ENCODE measurements at places on chromosomes 3 and 15. TPM values are rescaled to one million over a fixed set of nuclear protein-coding genes. Genes with fewer than 3 reads are reported as not detected.

The NUP210 gene
- 53.4 TPM for total RNA-seq

DNA sequence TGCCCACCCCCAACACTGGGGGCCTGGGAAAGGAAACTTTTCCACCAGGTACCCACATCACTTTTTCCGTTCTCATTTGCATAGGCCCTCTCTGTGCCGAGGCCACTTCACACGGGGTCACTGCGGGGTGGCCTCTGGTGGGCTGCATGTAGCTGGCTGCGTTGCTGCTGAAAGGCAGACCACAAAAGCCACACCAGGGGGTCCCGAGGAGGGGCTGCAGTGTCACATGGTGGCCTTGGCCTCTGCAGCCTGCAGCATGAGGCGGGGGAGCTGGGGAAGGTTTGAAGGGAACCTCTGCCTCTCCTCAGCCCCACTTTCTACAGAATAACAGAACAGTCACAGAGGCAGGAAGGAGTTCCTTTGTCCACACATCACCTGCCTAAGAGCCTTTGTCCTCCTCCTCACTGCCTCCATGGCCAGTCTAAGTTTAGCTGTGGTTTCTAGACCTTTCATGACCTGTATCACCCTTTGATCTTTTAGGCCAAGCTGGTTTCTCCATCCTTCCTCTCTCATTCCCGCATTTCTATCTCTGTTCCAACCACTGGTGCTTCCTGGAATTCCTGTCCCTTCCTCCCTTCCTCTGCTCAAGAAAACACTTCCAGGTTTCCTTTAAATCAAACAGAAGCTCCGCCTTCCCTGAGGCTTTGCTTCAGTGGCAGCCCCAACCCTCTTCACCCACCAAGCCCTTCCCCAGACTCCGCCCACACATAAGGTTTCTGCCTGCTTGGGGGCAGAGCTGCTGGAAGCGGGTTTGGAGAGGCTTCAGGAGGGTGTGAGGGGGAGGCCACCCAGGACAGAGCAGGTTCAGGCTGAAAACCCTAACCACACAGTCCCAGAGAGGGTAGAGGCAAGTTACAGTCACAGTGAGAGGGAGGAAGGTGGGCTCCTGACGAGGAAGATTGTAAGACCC lies 150.7 kb upstream of the TLE3 start:
- DNase-seq: no peak

The PDZRN3 gene
- total RNA-seq: 20.5 TPM

The LRRN1 gene
- 199 TPM for total RNA-seq

DNA sequence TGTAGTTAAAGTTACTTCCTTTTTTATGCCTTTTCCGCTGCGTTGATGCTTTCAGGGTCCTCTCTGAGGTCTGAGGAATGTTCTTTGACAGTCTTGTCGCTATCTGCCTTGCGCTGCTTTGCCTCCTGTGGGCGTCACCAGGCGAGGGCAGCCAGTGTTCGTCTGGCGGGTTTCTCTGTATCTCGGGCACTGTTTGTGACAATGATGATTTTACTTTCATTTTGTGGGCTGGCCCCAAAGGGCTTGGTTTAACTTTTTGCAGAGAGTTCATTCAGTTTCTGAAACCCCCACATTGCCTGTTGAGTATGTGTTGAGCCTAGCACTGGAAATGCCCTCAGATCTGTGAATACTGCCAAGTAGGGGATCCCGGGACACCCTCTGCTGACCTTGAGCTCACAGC lies 24.6 kb upstream of the SACM1L start:
- DNase-seq: no peak

DNA sequence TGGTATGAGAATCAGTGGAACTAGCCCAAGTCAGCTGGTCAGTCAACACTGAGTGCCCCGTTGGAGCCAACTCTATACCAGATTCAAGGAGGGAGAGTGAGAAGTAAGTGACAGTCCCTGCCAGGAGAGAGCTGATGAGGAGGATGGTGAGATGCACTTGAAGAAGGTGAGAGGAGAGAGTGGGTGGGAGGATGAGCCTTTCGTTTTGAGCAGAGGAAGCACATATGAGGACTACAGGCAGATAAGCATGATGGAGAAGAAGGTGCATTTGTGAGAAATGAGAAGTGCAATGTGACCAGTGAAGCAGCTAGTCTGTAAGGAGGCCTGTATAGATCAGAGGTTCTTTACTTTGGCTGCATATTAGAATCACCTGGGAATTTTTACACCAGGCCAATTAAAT lies 40.4 kb downstream of the NME9 start:
- DNase-seq: no peak

The ANKRD63 gene
- total RNA-seq: 0.26 TPM

DNA sequence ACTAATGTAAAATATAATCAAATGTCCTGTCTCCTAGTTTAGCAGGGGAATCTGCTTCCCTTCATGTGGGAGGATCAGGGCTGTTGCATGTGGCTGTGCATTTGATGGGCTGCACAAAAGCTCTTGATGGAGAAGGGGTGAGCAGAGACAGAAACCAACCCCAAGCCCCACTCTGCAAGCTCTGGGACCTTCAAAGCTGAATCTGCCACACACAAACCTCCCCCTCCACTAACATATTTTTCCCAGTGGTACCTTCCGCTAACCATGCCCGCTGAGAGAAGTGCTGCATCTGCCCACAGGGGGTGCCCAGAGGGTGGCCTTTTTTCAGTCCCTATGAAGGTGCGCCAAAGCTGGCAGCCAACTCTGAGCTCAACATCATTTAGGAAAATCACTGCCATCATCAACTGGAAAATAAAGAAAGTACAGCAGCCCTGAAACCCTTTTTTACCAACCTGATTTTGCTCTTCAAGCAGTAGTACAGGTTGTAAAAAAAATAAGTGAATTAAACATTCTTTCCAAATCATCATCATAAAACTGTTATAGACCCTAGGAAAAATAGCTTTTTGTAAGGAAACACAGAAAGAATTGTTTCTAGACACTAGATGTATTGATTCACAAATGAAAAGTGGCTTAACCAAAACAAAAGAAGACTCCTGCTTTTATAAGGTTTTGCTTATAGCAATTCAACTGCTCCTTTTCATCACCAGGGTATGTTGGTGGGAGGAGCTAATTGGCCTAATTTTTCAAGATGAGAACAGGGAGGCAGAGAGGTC lies 97.0 kb downstream of the HHLA2 start:
- no peak for DNase-seq

The GP9 gene
- total RNA-seq: not detected

DNA sequence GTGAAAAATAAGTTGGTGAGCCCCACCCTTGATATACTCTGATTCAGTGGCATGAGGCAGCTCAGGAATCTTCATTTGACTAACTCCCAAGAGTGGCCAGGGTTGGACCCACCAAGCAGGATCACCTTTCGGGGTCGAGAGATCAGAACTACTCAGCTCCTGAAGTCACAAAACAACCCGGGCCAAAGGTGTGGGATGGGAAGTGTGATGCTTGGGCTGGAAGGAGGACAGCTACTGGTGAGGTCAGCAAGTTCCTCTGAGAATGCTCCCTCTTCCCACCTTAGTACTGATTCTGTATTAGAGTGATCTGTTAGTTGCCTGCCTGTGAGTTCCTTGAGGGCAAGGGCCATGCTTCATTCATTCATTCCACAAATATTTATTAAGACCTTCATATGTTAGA lies 15.1 kb downstream of the ESYT3 start:
- no peak for DNase-seq

The LNP1 gene
- total RNA-seq: 8.7 TPM

- DNase-seq: no peak
These were observed 207.5 kb downstream of the CADPS start for GRCh38 chr3:62667714-62668113.

The DPH6 gene
- 30.5 TPM for total RNA-seq

All from H1 (cell line).